ENCODE measurements at places on chromosomes 3 and 15.

DNA sequence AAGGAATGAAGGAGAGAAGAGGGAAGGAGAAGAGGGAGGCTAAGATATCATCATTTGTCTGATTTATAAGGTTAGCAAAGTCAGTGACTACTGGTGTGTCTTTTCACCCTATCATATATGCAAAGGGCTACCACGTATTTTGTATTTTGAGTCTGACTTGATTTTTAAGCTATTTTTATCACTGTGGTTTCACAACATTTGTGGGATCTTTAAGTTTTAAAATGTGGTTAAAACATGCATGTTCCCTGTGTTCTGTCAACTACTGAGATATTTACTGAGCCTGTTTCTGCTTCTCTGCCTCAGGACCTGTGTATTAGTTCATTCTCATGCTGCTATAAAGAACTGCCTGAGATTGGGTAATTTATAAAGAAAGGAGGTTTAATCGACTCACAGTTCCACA lies 22.5 kb upstream of the SPTSSB start:
- DNase-seq, result no peak

GRCh38 chr3:185950728-185951127 lies 12.9 kb upstream of the TRA2B start:
- DNase-seq, result no peak

- DNase-seq, result no peak
These were observed 31.7 kb upstream of the PRR23E start for GRCh38 chr3:127161236-127161635.

- no peak for DNase-seq
These were observed 132.6 kb upstream of the LIPC start for GRCh38 chr15:58298879-58299850.

GRCh38 chr3:186073641-186074040 lies 35.2 kb downstream of the ETV5 start:
- no peak for DNase-seq

DNA sequence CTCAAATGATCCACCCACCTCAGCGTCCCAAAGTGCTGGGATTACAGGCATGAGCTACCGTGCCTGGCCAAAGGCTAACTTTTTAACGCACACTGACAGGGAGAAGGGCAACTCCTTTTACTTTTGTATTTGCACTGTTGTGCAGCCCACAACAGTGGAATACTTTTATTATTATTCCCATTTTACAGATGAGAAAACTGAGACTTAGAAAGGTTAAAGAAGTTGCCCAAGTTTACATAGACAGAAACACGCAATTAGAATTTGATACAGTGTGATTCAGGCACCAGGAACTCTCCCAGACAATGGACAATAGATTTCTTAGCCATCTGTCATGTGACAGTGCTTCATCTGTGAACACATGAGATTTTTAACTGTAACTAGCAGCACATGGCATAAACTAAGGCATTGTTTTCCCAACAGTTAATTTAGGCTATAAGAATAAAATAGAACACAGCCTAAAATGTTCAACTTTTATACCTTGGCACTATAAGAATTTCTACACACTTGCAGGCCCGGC lies 18.8 kb downstream of the STAG1 start:
- DNase-seq, result no peak
